ENCODE measurements at places on chromosomes 7 and 10.

DNA sequence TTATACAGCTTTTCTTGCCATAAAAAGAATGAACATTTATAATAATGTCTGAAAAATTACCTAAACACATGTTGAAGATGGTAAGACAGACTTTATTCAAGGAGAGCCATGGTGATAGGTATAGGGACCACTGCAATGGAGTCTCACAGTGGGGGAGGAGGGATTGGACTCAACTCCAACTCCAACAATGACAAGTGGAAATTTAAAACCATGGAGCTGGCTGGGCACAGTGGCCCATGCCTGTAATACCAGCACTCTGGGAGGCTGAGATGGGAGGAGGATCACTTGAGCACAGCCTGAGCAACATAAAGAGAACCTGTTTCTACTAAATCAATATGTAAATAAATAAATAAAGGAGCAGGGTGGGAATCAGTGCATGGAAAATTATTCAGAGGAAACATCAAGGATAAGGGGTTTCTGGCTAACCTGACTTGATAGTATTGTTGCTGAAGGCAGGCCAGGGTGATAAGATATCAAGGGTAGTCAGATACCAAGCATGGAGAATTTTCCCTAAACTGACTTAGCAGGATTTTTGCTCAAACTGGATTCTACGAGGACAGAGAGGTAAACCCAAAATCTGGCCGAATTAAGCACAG lies 19.5 kb upstream of the MICU1 start:
- DNase-seq, result no peak

DNA sequence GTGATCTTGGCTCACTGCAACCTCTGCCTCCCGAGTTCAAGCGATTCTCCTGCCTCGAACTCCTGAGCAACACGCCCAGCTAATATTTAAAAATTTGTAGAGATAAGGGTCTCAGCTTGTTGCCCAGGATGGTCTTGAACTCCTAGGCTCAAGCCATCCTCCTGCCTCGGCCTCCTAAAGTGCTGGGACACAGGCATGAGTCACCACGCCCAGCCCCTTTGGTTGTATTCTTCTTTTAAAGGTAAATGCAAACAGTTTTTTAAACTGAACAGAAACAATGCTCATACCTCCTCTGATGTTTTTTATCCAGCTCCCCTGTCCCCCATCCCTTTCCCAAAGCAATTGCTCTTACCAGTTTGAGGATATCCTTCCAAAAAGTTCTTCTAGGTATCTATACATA lies 79.5 kb upstream of the DUSP5 start:
- no peak for DNase-seq

DNA sequence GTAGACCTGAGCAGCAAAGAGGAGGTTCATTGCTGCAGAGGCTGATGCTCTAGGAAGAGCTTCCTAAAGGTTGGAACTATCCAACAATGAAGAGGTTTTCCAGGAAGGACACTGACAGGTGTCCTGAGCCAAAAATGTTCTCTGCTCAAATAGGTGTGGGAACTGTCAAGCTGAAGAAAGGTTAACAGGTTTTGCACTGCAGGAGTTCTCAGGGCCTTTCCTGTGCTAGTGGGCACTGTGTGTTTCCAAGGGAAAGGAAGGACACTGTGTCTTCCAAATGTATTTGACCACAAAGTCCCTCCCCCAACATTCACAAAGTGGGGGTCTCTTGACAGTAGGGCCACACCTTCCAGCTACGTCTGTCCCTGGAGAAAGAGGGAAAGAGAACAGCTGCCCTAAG lies 4.0 kb downstream of the ZCCHC24 start:
- no peak for DNase-seq

DNA sequence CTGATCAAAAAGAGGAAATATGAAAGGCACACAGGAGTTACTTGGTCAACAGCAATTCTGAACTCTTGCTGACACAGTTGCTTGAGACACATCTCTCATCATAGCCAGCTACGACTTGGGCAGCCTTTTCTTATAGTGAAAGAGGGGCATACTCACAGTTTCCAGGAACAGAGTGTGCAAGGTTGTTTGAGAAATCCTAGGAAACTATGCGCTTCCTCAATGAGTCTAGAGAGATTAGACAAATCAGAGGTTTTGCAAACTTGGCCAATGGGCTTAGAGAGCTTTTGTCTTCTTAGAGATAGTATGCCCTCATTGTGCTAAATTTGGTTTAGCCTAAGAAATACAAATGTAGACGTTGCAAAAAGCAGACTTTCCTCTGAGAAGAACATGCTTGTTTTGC lies 370.4 kb downstream of the HGF start:
- DNase-seq, result no peak

GRCh38 chr10:96502561-96503282 lies 11.0 kb downstream of the TLL2 start:
- DNase-seq, result peak; percentile 44

DNA sequence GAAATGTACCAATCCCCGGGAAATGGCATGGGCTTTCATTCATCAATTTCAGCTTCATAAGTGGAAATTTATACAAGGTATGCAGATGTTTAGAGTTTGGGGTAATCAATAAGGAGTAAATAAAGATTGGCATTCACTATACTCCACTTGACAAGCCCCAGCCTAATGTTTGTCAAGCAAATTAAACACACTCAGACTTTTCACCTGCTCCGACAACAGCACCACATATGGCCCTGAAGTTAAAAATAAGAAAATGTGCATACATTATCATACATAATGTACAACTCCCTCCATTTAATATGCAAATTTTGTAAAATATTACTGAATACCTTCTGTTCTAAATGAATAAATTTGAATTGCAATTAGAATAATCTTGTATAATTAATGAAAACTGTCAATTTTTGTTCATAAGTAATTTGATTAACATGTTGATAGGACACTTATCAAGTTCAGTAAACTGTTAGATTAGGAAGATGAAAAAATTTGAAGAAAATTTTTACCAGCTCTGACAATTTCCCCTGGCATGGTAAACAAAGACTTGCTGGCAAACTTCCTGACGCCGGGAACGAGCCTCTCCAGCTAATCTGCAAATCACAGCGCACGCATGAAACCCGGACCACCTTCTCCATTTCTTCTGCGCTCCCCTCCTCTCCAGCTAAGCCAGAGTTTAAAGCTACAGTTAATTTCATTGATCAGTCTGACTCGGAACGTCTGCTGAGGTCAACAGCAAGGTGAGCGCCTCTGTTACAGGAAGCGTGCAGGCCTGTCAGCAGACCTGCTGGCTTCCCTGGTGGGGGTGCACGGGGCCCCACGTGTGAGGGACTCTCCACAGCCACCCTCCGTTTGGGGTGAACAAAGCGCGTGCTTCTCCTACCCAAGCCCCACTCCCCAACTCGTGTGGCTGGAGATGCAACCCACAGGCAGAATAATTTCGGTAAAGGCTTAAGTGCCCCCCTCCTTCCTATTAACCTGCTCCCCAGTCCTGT lies 70.7 kb downstream of the EBF3 start:
- DNase-seq, result no peak
